Karpas-422 (cell line): ENCODE measurements at places on chromosomes 2 and 18.

GRCh38 chr18:55906536-55906935 is 318.5 kb upstream of the TCF4 start:
- no peaks in the 10 kb centered on the region for H3K36me3 ChIP-seq
- H3K27ac ChIP-seq, result no peak overlapping the region
- no peak overlapping the region for H3K4me3 ChIP-seq
- no peaks in the 10 kb centered on the region for H3K27me3 ChIP-seq
- no peaks in the 10 kb centered on the region for H3K4me1 ChIP-seq

- H3K4me1 ChIP-seq, result peaks cover 25% of the 10 kb centered on the region
- 0 out of 2 replicates have a peak, but pooled peaks cover 3% of the 10 kb centered on the region for H3K27me3 ChIP-seq
- no peak overlapping the region for H3K4me3 ChIP-seq
- no peaks in the 10 kb centered on the region for H3K36me3 ChIP-seq
- no peak for DNase-seq
- H3K27ac ChIP-seq, result no peak overlapping the region
These were observed 533.4 kb upstream of the ID2 start for GRCh38 chr2:8148260-8149006.

GRCh38 chr2:65453916-65454315 is 21.5 kb upstream of the SPRED2 start:
- no peak overlapping the region for H3K4me3 ChIP-seq
- no peaks in the 10 kb centered on the region for H3K36me3 ChIP-seq
- no peak for DNase-seq
- no peaks in the 10 kb centered on the region for H3K4me1 ChIP-seq
- H3K27ac ChIP-seq, result no peak overlapping the region

DNA sequence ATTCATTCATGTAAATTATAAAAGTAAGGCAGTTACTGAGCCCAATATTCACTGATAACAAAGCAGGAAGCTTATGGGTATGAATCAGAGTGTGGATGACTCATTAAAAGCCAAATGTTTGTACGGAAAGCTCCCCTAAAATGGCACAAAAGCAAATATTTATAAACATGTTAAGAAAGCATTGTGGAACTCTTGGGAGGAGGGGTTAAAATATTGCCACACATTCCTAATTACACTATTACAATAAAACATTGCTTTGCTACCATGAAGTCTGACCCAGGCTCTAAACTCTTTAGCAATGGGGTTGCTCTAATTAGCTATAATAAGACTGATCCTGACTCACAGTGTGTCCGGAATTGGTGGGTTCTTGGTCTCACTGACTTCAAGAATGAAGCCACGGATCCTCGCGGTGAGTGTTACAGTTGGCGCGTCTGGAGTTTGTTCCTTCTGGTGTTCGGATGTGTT is 110.9 kb downstream of the NAB1 start:
- no peaks in the 10 kb centered on the region for H3K36me3 ChIP-seq
- H3K27me3 ChIP-seq, result no peaks in the 10 kb centered on the region
- no peak overlapping the region for H3K27ac ChIP-seq
- H3K4me1 ChIP-seq, result no peaks in the 10 kb centered on the region

DNA sequence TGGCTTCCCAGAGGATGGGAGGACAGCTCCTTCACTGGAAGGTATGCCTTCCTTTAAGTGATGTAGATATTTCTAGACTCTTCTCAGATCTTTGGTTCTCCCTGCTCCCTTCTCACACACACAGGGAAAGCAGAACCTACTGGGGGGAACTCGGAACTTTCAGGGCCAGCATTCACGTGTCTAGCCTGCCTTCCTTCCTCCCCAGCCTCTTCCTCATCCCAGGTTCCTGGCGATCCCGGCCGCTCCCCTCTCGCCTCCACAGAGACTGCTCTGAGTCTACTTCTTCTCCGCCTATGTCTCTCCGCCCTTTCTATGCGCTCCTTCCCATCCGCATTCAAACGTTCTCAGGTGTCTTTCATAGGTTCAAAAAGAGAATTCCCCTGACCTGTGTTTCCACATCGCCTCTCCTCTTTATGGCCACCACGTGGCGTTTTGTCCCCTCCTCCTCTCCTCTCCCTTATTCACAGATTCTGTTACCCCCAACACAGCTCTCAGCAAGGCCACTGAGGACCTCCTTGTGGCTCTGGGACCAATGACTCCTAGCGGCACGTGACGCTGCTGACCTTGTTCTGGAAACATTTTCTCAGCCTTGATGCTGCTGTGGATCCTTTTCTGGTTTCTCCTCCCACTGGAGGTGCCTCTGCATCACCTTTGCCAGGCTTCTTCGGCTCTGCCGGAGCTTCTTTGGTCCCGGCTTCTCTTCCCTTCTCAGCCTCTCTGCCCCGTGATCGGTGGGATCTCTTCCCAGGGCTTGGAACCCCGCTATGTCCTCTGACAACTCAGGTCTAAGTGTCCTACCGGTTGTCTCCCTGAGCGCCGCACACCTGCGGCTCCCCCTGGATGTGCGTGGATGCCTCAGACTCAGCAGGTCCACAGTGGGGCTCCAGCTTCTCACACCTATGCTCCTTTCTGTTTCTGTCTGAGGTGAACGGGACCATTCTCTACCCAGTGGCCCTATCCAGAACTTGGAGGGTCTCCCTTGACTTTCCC is 77.5 kb downstream of the VAPA start:
- no peak for DNase-seq
- no peaks in the 10 kb centered on the region for H3K4me1 ChIP-seq
- H3K36me3 ChIP-seq, result no peaks in the 10 kb centered on the region
- H3K4me3 ChIP-seq, result no peak overlapping the region
- no peaks in the 10 kb centered on the region for H3K27me3 ChIP-seq
- H3K27ac ChIP-seq, result no peak overlapping the region

DNA sequence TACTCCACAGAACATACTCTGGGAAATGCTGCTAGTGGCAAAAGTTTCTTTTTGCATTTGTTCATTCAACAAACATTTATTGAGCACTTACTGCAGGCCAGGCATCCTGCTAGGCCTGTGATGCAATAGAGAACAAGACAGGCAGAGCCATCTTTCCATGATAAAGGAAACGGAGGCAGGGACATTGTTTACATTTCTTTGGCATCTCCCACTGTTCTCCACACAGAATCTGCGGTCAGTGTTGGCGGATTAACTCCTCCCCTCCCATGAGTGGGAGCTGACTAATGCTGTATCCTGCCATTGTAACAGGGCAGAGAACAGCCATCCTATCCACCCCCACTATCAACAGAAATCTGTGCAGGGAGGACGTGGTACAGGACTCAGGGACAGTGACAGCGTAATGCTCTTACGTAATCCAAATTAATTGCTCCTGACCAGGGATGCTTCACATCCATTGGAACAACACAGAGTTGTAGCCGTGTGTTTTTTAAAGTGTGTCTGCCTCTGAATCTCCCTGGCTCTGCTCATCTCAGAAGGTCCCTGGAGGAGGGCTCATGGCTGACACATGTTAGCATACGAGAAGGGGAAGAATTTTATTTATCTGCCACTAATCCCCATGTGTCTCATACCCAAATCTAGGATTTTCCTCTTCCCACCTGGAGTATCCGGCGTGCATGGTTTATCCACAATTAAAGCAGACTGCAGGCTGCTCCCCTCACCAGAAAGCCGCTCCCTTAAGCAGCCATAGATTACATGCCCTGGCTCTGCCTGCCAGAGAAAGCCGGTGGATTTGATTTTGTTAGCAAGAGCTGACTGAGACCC is 32.3 kb downstream of the STEAP3 start:
- no peaks in the 10 kb centered on the region for H3K4me1 ChIP-seq
- no peak overlapping the region for H3K4me3 ChIP-seq
- no peaks in the 10 kb centered on the region for H3K36me3 ChIP-seq
- H3K27ac ChIP-seq, result no peak overlapping the region
- H3K27me3 ChIP-seq, result no peaks in the 10 kb centered on the region
- no peak for DNase-seq

DNA sequence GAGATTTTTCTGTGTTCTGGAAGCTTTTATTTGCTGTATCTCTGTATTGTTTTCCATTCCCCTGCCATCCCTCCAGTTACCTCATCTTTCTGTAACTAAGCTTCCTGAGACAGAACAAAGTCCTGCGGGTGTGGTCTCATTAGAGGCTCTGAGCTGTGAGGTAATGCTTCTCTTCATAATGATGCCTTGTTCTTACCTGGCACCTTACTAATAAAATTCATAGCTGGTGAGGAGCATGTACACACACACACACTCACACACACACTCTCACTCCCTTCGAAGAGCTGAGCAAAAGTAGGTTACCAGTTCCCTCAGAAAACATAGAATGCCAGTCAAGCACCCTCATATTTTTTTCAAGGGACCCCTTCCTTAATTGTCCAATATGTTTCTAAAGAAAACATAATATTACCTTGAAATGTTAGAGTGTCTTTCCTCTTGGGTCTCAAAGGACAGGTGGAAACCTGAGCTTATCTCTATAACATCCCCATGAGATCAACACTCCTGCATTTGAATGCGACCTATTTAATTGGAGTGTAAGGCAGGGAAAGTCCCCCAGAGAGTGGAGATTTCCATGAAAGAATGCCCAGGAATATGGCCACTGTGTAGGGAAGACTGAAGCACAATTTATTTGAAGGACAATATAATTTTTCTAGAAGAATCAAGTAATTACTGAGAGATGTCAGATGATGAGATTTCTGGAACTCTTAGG is 161.6 kb upstream of the NCK2 start:
- no peaks in the 10 kb centered on the region for H3K27me3 ChIP-seq
- H3K36me3 ChIP-seq, result no peaks in the 10 kb centered on the region
- H3K27ac ChIP-seq, result no peak overlapping the region
- no peak for DNase-seq

GRCh38 chr2:101983486-101983885 is 8.3 kb upstream of the IL1R2 start:
- no peaks in the 10 kb centered on the region for H3K36me3 ChIP-seq
- no peak overlapping the region for H3K27ac ChIP-seq
- DNase-seq, result no peak
- no peaks in the 10 kb centered on the region for H3K27me3 ChIP-seq

DNA sequence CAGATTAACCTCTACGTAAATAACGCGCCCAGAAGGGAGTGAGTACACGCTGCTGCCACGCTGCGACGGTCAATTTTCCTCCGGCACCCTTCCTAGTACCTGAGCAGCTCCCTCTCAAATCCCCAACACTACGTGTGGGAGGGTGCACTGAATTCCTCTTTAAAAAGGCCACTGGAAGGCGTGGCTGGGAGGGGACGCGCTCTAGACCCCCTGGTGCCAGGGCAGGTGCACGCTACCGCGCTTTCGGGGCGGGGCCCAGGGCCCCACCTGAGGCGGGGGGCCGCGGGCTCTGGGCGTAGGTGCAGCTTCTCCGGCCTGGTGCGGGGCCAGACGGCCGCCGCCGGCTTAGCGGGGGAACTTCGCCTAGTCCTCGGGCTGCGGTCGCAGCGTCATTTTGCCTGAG is 668 bp upstream of the ANKRD12 start:
- peak overlapping the region; percentile 77 for H3K4me3 ChIP-seq
- no peaks in the 10 kb centered on the region for H3K27me3 ChIP-seq
- DNase-seq, result peak; percentile 68
- H3K4me1 ChIP-seq, result peaks cover 66% of the 10 kb centered on the region
- peak overlapping the region; percentile 48 for H3K27ac ChIP-seq
